ENCODE measurements at places on chromosomes 2 and 18.
A peak's percentile ranks its signal among the peaks of the same experiment; 100 is the strongest.

DNA sequence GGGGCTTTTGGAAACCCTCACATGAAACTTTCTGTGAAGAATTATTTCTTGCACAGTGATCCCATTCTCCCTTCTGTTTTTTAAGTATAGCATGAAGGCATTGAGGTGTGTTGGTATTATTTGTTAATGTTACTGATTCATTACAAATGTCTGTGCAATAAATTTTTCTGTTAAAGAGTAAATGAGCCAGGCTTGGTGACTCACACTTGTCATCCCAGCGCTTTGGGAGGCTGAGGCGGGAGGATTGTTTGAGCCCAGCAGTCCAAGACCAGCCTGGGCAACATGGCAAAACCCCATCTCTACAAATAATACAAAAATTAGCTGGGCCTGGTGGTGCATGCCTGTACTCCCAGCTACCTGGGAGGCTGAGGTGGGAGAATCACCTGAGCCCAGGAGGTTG, 87.8 kb downstream of the KCTD18 start:
- DNase-seq = no peak
- peak overlapping the region; percentile 73 for H3K27ac ChIP-seq
- H3K36me3 ChIP-seq = peaks cover 58% of the 10 kb centered on the region

DNA sequence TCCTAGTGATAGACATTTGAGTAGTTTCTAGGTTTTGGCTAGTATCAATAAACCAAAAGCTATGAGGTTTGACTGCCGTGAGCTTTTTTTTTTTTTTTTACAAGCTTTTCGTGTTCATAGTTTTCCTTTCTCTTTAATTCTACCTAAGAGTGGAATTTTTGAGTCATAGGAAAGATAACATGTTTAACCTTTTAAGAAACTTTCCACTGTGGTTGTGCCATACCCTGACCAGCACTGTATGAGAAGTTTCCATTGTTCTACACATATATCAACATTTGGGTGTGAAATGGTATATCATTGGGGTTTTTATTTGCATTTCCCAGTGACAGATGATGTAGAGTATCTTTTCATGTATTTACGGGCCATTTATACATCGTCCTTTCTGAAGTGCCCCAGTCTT, 31.7 kb downstream of the UBE2F start:
- no peak overlapping the region for H3K27ac ChIP-seq
- DNase-seq = no peak
- peaks cover 16% of the 10 kb centered on the region for H3K4me1 ChIP-seq
- peaks cover 14% of the 10 kb centered on the region for H3K36me3 ChIP-seq
- H3K27me3 ChIP-seq = no peaks in the 10 kb centered on the region

GRCh38 chr2:176999301-176999700, 213.3 kb upstream of the HNRNPA3 start:
- H3K36me3 ChIP-seq = no peaks in the 10 kb centered on the region
- H3K4me1 ChIP-seq = no peaks in the 10 kb centered on the region

DNA sequence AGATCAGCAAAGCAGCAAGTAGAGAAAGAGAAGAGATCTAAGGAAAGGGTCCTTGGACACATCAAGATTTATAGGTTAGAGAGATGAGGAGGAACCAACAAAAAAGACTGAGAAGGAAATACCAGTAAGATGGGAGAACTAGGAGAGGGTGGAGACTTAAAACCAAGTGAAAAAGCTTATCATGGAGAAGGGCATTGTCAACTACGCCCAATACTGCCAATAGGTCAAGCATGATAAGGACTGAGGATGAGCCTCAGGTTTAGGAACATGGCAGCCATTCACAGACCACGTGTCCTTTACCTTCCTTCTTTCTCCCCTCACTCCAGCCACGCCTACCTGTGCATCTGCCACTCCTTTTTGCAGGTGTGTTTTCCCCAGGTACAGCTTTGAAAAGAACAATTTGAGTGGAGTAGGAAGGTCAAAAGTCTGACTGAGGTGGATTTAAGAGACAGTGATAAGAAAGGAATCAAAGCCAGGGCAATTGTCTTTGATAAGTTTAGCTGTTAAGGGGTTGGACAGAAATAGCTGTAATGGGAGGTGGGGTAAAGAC, 238.7 kb downstream of the STK39 start:
- H3K4me3 ChIP-seq = no peak overlapping the region
- no peak overlapping the region for H3K27ac ChIP-seq
- H3K36me3 ChIP-seq = peaks cover 14% of the 10 kb centered on the region
- no peaks in the 10 kb centered on the region for H3K27me3 ChIP-seq

GRCh38 chr2:203690117-203690431, 16.4 kb upstream of the CD28 start:
- H3K27ac ChIP-seq = no peak overlapping the region
- H3K36me3 ChIP-seq = no peaks in the 10 kb centered on the region
- no peak for DNase-seq
- no peaks in the 10 kb centered on the region for H3K27me3 ChIP-seq
- no peak overlapping the region for H3K4me3 ChIP-seq

DNA sequence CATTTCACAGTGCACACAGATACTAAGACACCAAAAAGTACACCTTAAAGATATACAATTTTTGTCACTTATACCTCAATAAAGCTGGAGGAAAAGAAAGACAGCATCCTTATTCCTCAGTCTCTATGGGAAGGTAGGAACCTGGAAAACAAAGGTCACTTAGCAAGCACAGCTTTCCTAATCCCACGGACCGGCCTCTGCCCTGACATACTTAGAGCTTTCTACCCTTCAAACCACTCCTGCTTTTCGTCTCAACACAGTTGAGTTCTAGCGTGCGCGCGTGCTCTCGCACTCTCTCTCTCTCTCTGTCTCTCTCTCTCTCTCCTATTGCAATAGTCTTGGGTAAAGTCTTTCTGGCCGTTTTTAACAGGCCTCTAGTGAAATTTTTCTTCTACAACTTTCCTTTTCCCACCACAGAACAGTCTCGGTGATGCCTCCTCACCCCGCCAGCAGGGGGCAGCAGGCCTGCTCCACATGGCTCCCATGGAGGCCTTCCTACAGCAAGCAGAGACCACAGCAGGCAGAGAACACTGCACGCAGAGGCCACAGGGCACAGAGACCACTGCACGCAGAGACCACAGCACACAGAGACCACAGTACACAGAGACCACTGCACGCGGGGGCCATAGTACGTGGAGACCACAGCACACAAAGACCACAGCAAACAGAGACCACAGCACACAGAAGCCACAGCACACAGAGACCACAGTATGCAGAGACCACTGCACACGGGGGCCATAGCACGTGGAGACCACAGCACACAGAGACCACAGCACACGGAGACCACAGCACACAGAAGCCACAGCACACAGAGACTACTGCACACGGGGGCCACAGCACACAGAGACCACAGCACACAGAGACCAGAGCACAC, 106.9 kb downstream of the FBXO15 start:
- H3K4me1 ChIP-seq = peaks cover 6% of the 10 kb centered on the region
- peak; percentile 24 for DNase-seq
- peaks cover 12% of the 10 kb centered on the region for H3K27me3 ChIP-seq
- no peak overlapping the region for H3K27ac ChIP-seq
- no peak overlapping the region for H3K4me3 ChIP-seq

DNA sequence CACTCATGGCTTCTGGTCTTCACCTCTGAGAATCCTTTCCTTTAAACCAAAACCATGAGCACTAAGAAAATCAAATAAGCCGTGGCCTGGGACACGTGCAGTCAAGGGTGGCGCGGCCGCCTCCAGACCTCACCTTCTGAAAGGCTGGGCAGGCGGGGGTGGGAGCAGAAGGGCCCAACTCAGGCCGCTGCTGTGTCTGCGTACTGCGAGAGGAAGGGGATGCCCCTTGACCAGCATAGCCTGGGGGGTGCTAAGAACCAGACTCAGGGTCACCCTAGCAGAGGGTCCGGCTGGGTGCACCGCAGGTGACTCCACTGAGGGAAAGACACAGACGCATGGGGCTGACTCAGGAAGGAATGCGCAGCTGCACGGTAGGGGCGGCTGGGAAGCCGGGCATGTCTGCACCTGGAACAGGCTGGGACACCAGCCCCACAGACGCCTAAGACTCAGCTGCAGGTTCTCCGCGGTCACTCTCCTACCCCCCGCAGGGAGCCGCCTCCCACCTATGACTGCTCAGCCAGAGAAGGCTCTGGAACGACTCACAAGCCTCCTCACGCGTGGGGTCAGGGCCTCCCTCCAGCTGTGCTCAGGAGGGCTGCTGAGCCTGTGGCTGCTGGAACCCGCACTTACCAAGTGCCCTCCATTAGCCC, 432.4 kb upstream of the MYT1L start:
- DNase-seq = no peak
- no peaks in the 10 kb centered on the region for H3K4me1 ChIP-seq
- H3K4me3 ChIP-seq = no peak overlapping the region
- H3K27me3 ChIP-seq = no peaks in the 10 kb centered on the region
- H3K27ac ChIP-seq = no peak overlapping the region

- H3K36me3 ChIP-seq = peaks cover 42% of the 10 kb centered on the region
- DNase-seq = peak; percentile 64
- peak overlapping the region; percentile 73 for H3K4me3 ChIP-seq
Observed at GRCh38 chr2:32425719-32426141, 68.9 kb downstream of the BIRC6 start.

GRCh38 chr2:230678451-230678850, 34.2 kb upstream of the CAB39 start:
- H3K4me1 ChIP-seq = peaks cover 36% of the 10 kb centered on the region
- H3K36me3 ChIP-seq = peaks cover 14% of the 10 kb centered on the region
- H3K4me3 ChIP-seq = no peak overlapping the region
- no peak for DNase-seq

DNA sequence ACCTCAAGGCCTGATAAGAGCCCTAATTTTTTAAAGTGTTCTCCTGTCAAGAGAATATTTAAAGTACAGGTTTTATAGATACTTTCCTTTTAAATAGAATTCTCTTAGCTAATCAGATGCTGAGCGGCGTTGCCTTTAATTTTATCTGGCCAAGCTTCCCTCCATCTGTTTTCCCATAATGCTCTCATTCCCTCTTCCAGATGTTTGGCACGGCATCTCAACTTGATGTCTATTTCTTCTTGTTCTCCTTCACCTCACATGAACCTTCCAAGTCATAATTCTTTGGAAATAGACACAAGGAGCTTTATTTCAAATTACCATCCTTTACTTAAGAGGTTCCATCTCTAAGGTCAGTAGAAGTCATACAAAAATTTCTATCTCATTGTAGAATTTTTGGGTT, 76.1 kb upstream of the CPO start:
- peaks cover 8% of the 10 kb centered on the region for H3K4me1 ChIP-seq
- H3K27ac ChIP-seq = no peak overlapping the region
- no peak overlapping the region for H3K4me3 ChIP-seq
- H3K27me3 ChIP-seq = no peaks in the 10 kb centered on the region
- DNase-seq = no peak
- H3K36me3 ChIP-seq = no peaks in the 10 kb centered on the region

GRCh38 chr18:58297198-58297597, 253.2 kb downstream of the NEDD4L start:
- H3K4me1 ChIP-seq = peaks cover 24% of the 10 kb centered on the region
- H3K27me3 ChIP-seq = no peaks in the 10 kb centered on the region
- no peak overlapping the region for H3K4me3 ChIP-seq
- peak; percentile 90 for DNase-seq
- no peaks in the 10 kb centered on the region for H3K36me3 ChIP-seq

DNA sequence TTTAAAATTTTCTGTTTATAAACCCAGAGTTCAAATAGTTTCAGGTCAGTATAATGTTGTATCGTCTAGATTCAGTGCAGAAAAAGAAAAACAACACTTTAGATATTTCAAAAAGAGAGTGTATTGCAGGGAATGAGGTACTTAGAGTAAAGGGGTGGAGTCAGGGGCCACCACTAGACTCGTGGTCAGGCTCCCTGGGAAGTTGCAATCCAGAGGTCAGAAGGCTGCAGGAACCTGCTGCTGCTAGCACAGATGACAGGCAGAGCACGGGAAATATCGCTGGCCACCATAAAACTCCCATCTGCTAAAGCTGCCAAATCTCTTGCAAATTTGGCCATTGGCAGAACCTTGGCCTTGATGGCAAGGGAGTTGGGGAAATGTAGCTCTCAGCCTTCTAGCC, 64.6 kb downstream of the THNSL2 start:
- no peak overlapping the region for H3K27ac ChIP-seq
- DNase-seq = no peak
- H3K36me3 ChIP-seq = no peaks in the 10 kb centered on the region
- H3K4me3 ChIP-seq = no peak overlapping the region
- H3K27me3 ChIP-seq = no peaks in the 10 kb centered on the region

- no peak overlapping the region for H3K4me3 ChIP-seq
- no peak for DNase-seq
Observed at GRCh38 chr18:79559436-79559835, 120.2 kb upstream of the CTDP1 start.

GRCh38 chr18:6629635-6630140, 99.8 kb upstream of the ARHGAP28 start:
- DNase-seq = peak; percentile 54
- no peaks in the 10 kb centered on the region for H3K36me3 ChIP-seq
- H3K4me1 ChIP-seq = peaks cover 10% of the 10 kb centered on the region
- H3K27me3 ChIP-seq = peaks cover 2% of the 10 kb centered on the region

GRCh38 chr18:42157420-42157819, 202.4 kb downstream of the PIK3C3 start:
- no peaks in the 10 kb centered on the region for H3K36me3 ChIP-seq
- DNase-seq = no peak
- no peaks in the 10 kb centered on the region for H3K4me1 ChIP-seq
- H3K27me3 ChIP-seq = peaks cover 9% of the 10 kb centered on the region
- H3K4me3 ChIP-seq = no peak overlapping the region
- no peak overlapping the region for H3K27ac ChIP-seq

DNA sequence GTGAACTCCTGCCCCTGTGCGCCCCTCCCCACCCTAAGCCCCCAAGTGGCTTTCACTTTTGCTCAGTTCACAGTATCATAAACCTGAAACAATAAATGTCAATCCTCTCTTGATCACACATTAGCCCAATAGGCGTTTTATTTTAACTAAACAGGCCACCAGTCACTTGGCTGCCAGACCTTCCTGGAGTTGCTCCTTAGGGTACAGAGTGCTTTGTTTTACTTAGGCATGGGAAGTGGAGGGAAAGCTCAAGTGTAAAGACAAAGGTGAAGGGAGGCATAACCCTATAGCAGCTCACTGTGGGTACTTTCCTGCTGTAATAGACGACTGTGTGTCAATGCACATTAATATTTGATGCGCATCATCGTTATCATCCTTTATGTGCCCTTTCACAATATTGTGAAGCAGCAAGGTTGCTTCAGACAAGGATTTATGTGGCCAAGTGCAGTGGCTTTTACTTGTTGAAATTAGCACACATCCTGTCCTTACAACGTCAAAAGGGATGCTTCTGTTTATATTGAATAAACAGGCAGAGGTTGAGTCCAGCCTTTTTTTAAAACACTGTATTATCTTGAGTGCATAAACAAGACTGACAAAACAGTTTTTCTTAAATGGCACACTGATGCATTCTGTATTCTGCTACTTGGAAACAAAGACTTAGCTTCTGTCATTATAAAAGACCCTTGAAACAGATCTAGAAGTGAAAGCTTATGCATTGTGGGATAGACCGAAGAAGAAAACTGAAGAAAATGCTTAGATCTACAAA, 168.5 kb downstream of the TMEFF2 start:
- H3K4me1 ChIP-seq = 0 out of 2 replicates have a peak, but pooled peaks cover 5% of the 10 kb centered on the region
- DNase-seq = no peak
- H3K36me3 ChIP-seq = no peaks in the 10 kb centered on the region
- no peaks in the 10 kb centered on the region for H3K27me3 ChIP-seq
- H3K4me3 ChIP-seq = no peak overlapping the region

Data from HFFc6 (cell line).